Upper lobe of right lung (tissue), 1 donor: ENCODE measurements at places on chromosomes 4 and X. TPM values are rescaled to one million over a fixed set of nuclear protein-coding genes. Genes with fewer than 3 reads are reported as not detected.

GRCh38 chr4:95531141-95531540, 17.6 kb downstream of the UNC5C start:
- H3K36me3 ChIP-seq = no peaks in the 10 kb centered on the region
- H3K4me1 ChIP-seq = no peaks in the 10 kb centered on the region
- no peak overlapping the region for H3K4me3 ChIP-seq

DNA sequence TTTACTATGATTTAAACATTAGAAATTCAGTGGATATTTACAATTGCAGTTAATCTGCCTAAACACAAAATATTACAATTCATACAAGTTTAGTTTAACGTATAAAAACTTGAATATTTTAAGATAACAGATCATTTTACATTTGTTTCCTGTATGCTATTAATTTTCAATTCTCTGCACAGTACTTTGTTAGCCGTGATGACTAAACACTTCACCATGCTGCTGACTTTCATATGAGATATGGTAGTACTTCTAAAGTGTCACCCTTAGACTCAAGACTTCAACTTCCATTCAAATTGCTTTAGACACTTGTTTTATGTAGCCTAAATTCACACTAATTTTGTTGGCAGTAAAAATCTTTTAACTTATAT, 1646.4 kb upstream of the ADGRL3 start:
- no peaks in the 10 kb centered on the region for H3K27me3 ChIP-seq
- DNase-seq = no peak
- no peaks in the 10 kb centered on the region for H3K36me3 ChIP-seq
- peak overlapping the region; percentile 15 for H3K4me3 ChIP-seq
- no peaks in the 10 kb centered on the region for H3K4me1 ChIP-seq
- H3K27ac ChIP-seq = no peak overlapping the region

GRCh38 chrX:23383411-23383810, 48.8 kb downstream of the PTCHD1 start:
- no peak for DNase-seq
- H3K4me3 ChIP-seq = no peak overlapping the region
- no peak overlapping the region for H3K27ac ChIP-seq
- no peaks in the 10 kb centered on the region for H3K27me3 ChIP-seq
- H3K4me1 ChIP-seq = no peaks in the 10 kb centered on the region

GRCh38 chr4:7331682-7332000, 103.1 kb downstream of the PSAPL1 start:
- no peak for DNase-seq
- no peak overlapping the region for H3K4me3 ChIP-seq
- H3K27me3 ChIP-seq = no peaks in the 10 kb centered on the region
- H3K4me1 ChIP-seq = peaks cover 12% of the 10 kb centered on the region

GRCh38 chrX:110258552-110258951, 59.3 kb downstream of the AMMECR1 start:
- H3K27ac ChIP-seq = no peak overlapping the region
- no peaks in the 10 kb centered on the region for H3K27me3 ChIP-seq
- H3K4me1 ChIP-seq = no peaks in the 10 kb centered on the region
- H3K4me3 ChIP-seq = no peak overlapping the region
- no peak for DNase-seq
- H3K36me3 ChIP-seq = no peaks in the 10 kb centered on the region

- no peak for DNase-seq
- no peaks in the 10 kb centered on the region for H3K27me3 ChIP-seq
- H3K4me3 ChIP-seq = no peak overlapping the region
- H3K27ac ChIP-seq = no peak overlapping the region
- H3K4me1 ChIP-seq = no peaks in the 10 kb centered on the region
Measured at GRCh38 chrX:129188231-129188630, 335.1 kb downstream of the SMARCA1 start.

DNA sequence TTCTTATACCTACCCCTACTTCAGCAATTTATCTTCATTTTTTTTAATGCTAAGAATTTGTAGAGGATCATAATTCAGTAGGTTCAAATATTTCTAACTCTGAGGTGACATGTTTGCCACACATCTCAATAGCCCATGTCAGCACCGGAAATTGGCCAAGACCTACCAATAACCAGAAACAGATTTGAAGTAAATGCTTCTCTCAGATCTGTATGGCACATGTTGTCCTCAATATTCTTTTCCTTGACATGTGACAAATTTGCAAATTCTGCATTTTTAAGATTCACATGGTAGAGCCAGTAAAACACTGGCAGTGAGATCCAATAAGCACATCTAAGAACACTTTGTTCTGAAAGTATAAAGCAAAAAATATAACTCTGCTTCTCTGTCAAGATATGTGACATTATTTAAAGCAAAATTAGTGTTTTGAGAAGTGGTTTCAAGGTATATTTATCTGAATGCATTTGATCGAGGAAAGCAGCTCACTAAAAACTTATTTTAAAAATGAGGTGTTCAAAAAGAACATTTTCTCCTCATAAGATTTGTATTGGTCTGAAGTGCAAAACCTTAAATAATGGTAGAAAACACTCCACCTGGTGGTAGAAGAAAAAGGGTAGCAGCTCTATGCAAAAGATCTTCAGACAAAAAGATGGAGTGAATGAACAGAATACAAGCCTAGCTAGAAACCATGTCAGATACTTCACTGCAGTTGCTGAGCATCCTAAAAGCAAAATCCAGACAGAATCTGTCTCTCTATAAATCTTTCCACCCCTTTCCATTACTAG, 513.8 kb upstream of the FAM241A start:
- H3K27ac ChIP-seq = no peak overlapping the region
- H3K4me1 ChIP-seq = no peaks in the 10 kb centered on the region
- H3K36me3 ChIP-seq = no peaks in the 10 kb centered on the region
- no peaks in the 10 kb centered on the region for H3K27me3 ChIP-seq
- no peak for DNase-seq

- DNase-seq = no peak
- H3K27me3 ChIP-seq = no peaks in the 10 kb centered on the region
- H3K27ac ChIP-seq = peak overlapping the region; percentile 63
- peaks cover 13% of the 10 kb centered on the region for H3K36me3 ChIP-seq
Measured at GRCh38 chrX:154761977-154762536, 607 bp upstream of the DKC1 start.

DNA sequence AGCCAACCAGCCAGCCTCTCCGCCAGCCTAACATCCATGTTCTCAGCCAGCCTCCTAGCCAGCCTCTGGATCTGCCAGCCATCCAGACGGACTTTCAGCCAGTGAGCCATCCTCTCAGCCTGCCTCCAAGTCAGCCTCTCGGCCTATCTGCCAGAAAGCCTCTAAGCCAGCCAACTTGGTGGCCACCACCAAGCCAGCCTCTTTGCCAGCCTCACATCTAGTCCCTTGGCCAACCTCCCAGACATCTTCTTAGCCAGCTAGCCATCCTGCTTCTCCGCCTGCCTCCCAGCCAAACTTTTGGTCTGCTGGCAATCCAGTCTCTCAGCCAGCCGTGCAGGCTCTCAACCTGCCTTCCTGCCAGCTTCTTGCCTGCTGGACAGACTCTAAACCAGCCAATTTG, 16.4 kb upstream of the ARAP2 start:
- H3K4me3 ChIP-seq = no peak overlapping the region
- no peaks in the 10 kb centered on the region for H3K4me1 ChIP-seq
- no peaks in the 10 kb centered on the region for H3K36me3 ChIP-seq
- DNase-seq = no peak
- H3K27ac ChIP-seq = no peak overlapping the region

- H3K27ac ChIP-seq = no peak overlapping the region
- no peak overlapping the region for H3K4me3 ChIP-seq
- H3K27me3 ChIP-seq = no peaks in the 10 kb centered on the region
Measured at GRCh38 chr4:100420571-100420970, 97.3 kb downstream of the EMCN start.

DNA sequence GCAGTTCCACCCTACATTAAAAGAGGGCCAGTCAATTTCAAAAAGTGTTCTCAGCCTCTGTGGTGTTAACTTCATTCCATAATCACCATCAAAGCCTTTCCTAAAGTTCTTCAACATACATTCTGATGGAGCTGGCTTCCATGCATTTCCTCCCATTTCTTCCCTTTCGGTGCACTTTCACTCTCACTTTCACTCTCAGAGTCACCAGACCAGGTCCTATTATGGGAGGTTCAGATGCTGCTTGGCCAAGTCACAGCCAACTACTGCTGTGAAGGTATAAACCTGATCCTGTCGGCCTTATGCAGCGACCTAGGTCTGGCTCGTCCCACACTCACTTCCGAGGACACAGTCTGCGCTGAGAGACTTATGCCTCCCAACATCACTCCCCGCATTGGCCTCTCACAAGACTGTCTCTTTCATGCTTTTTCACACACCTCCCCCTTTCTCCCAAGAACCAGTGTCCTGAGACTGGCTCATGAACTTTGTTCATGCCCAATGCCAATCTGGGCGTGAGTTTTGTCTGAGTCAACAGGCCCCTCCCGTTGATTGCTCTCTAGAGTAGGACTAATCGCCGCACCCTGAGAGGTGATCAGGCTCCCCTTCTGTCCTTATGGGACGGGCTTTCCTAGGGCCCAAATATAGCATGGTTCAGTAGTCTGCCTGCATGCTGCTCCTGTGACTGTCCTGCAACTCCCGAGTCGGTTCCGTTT, 60.8 kb upstream of the XAGE1B start:
- no peak for DNase-seq
- no peaks in the 10 kb centered on the region for H3K27me3 ChIP-seq
- H3K27ac ChIP-seq = no peak overlapping the region
- no peak overlapping the region for H3K4me3 ChIP-seq

DNA sequence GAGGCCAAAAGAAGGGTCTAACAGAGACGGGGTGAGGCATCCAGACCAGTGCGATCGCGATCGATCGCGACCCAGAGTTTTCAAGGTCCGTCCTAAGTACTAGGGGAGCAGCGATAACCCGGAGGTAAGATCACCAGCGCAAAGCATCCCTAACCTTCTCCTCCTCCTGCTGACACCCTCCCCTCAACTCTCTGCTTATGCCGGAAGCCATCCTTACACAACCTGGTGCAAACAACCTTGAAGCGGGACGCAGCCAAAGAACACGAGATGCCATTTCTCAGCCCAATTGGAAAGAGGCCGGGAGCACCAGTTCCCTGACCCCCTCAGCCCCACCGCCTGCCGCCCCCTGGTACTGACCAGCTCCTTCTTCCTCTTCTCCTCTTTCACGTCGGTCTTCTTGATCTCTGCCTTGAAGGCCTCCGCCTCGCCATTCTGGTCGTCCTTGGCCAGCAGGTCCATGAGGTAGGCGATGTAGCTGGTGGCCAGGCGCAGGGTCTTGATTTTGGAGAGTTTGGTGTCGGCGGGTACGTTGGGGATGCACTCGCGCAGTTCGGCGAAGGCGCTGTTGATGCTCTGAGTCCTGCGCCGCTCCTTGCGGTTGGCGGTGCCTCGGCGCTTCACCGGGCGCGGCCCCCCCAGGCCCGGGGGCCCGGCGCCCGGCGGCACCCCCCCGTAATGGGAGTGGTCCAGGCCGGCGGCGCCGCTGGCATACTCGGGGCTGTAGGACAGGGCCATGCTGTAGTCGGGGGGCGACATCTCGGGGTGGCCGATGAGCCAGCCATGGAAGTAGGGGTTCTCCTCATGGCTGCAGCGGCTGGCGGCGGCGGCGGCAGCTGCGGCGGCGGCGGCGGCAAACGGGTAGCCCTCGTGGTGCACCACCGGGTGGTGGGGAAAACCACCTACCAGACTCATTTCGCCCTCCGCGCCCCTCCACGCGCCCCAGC, 1.4 kb downstream of the HAND2 start:
- peaks cover 7% of the 10 kb centered on the region for H3K4me1 ChIP-seq
- no peaks in the 10 kb centered on the region for H3K36me3 ChIP-seq
- DNase-seq = no peak
- no peak overlapping the region for H3K4me3 ChIP-seq
- peaks cover 96% of the 10 kb centered on the region for H3K27me3 ChIP-seq

GRCh38 chr4:118829107-118829506, 6.8 kb downstream of the SEC24D start:
- peaks cover 18% of the 10 kb centered on the region for H3K4me1 ChIP-seq
- peaks cover 46% of the 10 kb centered on the region for H3K36me3 ChIP-seq
- no peak for DNase-seq
- H3K4me3 ChIP-seq = no peak overlapping the region

DNA sequence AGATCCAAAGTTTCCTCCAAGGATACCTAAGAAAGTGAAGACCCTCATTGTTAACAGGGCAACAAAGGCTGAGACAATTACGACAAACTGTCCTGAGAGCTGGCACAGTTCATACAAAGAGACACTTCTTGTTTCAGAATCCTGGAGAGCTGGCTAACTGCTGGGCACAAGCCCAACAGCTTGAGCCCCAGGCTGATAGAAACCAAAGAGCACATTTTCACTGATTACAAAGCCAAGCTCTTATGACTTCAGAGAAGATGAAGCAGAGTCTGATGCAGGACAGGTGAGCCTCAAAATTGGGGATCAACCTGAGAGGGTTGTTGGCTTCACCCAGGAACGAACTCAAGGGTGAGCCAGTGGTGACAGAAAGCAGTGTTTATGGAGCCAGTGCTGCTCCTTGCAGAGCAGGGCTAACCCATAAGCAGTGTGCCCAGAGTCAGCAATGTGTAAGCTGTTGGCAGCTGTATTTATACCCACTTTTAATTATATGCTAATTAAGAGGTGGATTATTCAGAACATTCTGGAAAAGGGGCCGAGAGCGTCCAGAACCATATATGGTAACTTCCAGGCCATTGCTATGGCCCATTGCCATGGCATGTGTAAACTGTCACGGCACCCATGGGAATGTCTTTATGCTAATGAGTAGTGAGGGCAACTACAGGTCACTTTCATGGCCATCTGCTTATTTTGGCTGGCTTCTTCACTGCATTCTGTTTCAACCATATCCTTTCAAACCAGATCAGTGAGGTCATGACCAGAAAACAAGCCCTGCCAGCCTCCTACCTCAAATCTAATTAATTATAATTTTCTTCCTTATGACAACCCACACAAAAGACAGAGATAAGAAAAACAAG, 183.7 kb downstream of the EVC2 start:
- no peak overlapping the region for H3K27ac ChIP-seq
- H3K4me1 ChIP-seq = peaks cover 3% of the 10 kb centered on the region
- no peak overlapping the region for H3K4me3 ChIP-seq
- no peaks in the 10 kb centered on the region for H3K36me3 ChIP-seq
- no peaks in the 10 kb centered on the region for H3K27me3 ChIP-seq

- DNase-seq = no peak
- H3K27ac ChIP-seq = no peak overlapping the region
- no peaks in the 10 kb centered on the region for H3K27me3 ChIP-seq
- no peak overlapping the region for H3K4me3 ChIP-seq
- no peaks in the 10 kb centered on the region for H3K36me3 ChIP-seq
- H3K4me1 ChIP-seq = no peaks in the 10 kb centered on the region
Measured at GRCh38 chr4:147704846-147705245, 20.9 kb upstream of the PRMT9 start.

The CORIN gene
- total RNA-seq = 3.7 TPM

The CLGN gene
- 0.93 TPM for total RNA-seq

The ACE2 gene
- 3.4 TPM for total RNA-seq

The TDO2 gene
- total RNA-seq = 3.0 TPM

The NUDT11 gene
- 0.64 TPM for total RNA-seq

The GPR34 gene
- total RNA-seq = 28.0 TPM

The PABPC5 gene
- 1.9 TPM for total RNA-seq
